Psoas muscle (tissue), 8 donors: ENCODE measurements at places on chromosomes 13 and 19.
A peak's percentile ranks its signal among the peaks of the same experiment; 100 is the strongest.

DNA sequence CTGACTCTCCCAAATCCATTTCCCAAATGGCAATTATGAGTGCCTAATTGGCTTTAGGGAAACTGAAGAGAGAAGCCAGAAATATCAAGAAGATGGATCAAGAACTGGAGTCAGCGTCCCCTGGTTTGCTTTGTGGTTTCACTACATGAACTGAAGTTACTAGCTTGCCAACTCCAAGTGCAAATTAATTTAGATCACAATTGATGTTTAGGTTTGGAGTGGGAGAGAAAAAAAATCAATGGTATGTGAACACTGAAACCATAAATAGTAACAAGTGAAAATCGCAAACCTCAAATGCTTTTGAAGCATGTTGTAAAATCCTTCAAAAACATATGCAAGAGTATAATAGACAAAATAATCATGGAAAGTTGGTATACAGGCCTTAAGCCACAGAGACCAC is 1528.6 kb upstream of the SLC10A2 start:
- no peak for DNase-seq

DNA sequence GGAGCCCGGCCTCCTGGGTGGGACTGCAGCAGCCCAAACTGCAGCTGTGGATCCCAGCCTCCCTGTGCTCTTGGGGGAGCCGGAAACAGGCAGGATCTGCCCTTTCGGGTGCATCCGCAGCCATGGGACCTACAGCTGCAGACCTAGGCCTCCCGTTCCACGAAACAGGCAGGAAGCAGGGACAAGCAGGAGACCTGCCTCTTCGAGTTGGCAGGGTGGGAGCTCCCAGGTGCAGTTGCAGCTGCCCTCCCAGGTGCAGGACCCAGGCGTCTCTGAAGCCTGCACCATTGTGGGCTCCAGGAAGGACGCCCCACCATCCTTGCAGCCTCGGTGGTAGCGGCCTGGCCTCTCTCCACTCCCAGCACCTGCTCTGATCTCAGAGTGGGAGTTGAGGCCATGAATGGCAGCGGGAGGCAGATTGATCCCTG is 189.0 kb upstream of the KLHL1 start:
- peak; percentile 35 for DNase-seq

- no peak for DNase-seq
Observed at GRCh38 chr13:28587174-28587540, 71.8 kb upstream of the POMP start.

DNA sequence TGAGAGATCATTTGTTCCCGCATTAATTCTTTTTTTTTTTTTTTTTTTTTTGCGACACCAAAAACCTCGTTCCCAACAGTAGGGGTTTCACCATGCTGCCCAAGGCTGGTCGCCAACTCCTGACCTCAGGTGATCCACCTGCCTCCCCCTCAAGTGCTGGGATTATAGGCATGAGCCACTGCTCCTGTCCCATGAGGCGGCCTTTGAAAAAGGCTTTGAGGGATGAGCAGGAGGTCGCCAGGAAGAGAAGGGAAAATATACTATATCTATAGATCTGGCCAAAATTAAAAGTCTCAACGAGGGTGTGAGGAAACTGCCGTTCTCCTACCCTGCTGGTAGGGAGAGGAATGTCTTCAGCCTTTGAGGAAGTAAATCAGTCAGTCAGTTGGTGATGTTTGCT is 26.2 kb downstream of the ZNF473 start:
- DNase-seq: no peak

GRCh38 chr13:28056426-28056825 is 44.0 kb downstream of the FLT3 start:
- no peak for DNase-seq

GRCh38 chr19:23075031-23075733 is 41.6 kb upstream of the ZNF730 start:
- peak; percentile 62 for DNase-seq

DNA sequence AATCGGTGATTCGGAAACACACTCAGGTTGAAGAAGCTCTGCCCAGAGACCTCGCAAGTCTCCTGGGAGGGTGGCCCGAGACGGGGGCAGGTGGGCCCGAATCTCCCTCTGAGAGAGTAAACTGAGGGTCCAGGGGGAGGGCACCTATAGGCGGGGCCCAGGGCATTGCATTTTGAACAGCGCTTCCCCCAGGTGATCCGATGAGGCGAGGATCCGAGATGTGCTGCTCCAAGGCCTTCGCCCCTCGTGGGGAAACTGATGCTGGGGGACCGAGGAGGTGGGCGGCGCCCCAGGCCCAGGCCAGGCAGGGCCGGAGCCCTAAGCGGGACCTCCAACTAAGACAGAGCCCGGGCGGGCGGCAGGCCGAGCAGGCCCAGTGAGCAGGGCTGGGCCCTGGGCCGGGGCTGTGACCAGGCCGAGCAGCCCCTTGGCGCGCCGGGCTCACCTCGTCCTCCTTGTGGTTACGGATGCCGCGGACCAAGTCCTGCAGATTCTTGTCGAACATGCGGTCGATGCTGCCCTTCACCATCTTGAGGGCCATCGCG is 500 bp downstream of the AP3D1 start:
- no peak for DNase-seq

DNA sequence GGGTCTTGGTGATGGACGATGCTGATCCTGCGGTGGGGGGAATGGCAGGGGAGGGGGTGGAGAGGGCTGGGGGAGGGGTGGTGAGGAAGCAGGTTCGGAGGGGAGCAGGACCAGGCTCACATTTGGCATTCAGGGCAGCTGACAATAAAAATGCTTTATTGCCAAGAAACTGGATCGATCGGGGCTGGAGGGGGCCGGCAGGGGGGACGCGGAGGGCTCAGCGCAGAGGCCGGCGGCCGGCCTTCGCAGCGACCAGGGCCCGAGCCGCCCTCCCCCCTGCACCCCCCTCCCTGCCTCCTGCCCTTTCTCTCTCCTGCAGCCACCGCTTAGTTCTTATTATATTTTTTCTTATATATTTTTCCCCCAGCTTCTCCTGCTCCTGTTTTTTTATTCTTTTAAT is 18.1 kb upstream of the POU2F2 start:
- DNase-seq: no peak

DNA sequence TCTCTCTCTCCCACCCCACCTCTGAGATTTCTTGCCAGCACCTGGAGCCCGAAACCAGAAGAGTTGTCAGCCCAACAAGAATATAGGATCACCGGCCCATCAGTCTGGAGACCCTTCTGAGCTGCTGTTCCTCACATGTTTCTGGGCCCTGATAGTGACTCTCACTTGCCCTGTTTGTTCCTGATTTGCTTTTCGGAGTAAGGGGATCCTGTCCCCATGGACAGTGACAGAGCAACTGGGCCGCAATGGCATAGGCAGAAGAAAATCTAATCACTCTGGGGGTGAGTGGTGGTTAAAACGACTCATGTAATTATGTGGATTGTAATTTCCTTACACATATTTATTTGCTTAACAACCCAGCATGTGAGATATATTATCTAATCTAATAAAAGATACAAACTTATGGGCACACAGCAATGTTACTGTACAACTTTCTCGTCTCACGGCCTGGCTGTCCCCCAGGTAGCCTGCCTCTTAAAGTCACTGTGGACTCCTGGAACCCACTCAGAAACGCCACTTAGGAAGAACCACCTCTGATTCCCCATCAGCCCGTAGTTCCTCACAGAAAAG is 663 bp upstream of the SMAD9 start:
- DNase-seq: no peak

DNA sequence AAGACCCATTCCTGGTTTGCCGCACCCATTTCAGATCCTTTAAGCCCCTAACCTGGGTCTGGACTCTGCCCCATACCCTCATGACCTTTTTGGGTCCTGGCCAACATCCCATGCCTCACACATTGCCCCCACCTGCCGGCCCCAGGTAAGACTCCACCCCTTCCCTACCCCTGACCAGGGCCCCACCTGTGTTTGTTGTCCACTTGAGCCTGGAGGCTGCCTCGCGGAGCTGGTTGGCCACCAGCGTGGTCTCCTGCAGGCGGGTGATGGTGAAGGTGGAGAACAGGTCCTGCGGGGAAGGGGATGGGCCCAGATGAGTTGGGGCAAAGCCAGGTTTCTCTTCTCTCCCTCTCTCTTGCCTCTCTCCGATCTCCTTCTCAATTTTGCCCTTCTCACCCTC is 19.5 kb downstream of the MAN2B1 start:
- DNase-seq: no peak

DNA sequence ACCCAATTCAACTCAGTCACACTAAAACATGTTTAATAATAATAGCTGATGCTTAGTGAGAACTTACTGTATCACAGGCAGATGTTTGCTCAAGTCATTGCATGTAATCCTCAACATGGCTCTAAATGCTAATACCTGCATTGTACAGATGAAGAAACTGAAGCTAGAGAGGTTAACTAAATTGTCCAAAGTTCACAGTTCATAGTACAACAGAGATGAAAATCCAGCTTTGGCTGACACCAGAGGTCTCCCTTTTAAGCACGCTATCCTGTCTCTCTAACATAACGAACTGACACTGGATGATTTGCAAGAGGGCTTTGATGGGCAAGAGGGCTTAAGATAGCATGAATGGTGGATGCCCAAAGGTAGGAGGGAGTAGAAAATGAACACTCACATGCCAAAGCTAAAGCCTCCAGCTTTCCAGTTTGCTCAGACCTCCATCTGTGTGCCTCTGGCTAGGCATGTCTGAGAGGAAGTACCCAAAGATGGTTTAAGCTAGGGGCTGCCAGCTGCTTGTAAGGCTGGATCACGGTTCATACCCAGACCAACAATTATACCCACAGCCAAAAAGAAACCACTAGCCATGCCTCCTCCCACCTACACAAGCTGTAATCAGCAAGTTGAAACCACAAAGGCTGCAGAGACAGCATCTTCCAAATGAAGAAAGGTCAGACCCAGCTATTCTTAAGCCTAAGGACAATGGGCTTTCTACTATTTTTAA is 196.9 kb upstream of the UBL3 start:
- no peak for DNase-seq

DNA sequence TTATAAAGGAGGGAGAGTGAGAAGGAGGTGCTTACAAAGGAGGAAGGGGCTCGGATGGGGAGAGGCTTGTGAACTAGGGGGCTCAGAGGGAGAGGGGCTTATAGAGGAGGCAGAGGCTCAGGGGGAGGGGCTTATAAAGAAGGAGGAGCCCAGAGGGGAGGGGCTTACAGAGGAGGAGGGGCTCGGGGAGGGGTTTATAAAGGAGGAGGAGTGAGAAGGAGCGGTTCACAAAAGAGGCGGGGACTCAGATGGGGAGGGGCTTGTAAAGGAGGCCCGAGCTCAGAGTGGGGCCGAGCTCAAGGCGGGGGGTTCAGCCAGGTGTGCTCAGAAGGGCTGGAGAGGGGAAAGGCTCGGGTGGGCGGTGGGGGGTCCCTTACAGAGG is 500 bp downstream of the SMIM24 start:
- DNase-seq: no peak

- DNase-seq: no peak
Observed at GRCh38 chr13:51738226-51738905, 65.6 kb downstream of the DHRS12 start.

DNA sequence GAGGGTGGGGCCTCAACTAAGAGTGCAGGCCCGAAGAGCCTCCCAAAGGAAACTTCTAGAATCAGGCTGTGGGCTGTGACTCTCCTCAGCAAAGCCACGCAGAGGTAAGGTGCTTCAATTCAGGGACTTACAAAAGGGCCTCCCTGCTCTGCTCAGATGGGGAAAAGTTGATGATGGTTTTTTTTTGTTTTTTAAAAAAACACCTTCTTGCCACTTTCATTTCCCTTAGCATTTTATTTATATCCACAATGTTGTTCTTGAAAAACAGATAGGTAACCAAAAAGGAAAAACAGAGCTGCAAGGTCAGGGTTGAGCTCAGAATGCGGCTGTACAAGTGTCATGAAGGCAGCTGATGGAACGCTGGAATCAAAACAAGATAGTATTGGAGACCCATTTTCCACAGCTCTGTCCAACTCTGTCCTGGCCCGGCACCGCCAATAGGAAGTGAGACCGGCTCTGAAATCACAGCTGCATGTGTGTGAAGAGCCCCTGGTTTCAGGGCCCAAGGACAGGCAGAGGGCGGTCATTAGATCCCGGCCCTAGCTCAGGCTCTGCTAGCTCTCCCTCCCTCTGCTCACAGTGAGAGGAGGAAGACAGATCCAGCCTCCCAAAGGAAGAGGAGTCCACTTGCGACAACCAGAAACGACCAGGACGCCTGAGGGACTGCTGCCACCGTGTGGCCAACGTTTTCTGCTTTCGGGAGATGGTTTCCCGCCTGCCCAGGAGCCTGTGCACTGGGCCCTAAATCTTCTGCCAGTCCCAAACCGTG is 58.3 kb downstream of the KLF2 start:
- DNase-seq: peak; percentile 93

DNA sequence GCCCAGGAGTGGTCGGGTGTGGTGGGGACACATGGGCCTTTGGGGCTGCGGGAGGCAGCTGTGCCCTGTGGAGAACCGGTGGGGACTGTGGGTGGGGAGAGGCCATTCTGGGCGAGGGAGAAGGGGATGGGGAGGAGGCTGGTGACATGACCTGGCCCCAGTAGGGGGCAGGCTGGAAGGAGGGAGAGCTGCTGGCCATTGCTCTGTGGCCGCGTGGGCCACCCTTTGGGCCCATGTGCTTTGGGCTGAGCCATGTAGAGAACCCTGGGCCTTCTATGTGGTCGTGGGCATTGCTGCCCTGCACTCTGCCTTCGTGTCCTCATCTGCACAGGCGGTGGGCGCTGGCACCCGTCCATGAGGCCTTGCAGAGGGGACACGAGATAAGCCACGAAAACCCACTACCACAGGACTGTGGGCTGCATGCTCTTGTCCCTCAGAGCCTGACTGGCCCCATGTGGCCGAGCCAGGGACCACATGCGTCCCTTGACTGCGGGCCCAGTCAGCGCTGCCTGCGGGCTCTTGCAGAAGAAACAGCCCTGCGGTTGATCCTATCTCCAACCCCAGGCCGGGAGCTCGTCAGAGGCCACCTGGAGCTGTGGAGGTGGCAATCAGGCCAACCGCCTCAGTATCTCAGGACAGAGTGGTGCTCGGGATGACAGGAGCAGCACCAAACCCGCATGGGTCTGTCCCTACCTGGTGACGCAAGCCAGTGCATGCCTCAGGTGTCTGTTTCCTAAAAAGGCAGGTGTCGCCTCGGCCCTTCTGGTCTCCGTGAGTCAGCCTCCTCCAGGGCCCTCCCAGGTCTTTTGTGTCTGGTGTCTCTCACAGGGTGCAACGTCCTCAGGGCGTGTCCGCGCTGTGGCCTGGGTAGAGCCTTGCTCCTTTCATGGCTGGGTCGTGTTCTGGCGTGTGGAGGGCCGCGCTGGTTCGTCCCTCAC is 14.3 kb downstream of the FZR1 start:
- no peak for DNase-seq

DNA sequence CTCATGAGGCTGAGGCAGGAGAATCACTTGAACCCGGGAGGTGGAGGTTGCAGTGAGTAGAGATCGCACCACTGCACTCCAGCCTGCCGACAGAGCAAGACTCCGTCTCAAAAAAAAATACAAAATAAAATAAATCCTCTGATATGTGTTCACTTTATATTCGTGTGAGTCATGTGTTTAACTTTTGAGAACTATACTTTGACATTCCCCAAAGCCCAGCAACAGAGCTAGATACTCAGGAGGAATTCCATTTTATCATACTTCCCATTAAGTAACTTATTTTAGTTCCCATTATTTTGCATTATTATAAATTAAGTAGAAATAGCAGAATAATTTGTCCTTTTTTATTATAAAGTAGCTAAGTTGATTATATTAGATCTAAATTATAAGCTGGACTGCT is 3.3 kb upstream of the CHAMP1 start:
- peak; percentile 10 for DNase-seq

- peak; percentile 59 for DNase-seq
Observed at GRCh38 chr19:53394522-53394973, 401 bp upstream of the ZNF765 start.
